Activated naive CD4-positive, alpha-beta T cell (primary cell): ENCODE measurements at places on chromosomes 3 and 15.

DNA sequence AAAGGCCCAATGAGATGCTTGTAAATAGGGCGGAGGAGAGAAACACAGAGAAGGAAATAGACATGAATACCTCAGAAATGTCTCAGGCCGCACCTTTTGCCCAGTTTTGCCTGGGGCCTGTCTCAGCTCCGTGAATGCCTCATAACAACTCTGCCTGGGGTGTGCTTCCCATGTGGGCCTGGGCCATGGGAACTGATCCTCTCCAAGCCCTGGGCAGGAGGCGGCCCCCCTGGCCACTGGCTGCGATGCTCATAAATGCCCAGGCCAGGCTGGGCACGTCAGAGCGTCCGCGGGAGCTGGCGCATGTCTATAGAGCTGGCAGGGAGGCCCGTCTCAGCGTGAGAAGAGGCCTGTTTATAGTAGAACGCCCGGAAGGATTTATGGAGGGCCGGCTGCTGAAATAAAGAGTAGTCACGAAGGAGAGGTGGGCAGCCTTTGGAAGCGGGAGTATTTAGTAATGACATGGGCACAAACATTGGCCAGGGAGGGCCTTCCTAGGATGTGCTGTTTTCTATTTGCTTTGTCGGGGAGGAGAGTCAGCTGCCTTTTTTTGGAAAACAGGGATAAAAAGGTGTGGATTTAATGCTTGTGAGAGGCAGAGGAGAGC lies 85.9 kb upstream of the IGF1R start:
- DNase-seq: no peak

DNA sequence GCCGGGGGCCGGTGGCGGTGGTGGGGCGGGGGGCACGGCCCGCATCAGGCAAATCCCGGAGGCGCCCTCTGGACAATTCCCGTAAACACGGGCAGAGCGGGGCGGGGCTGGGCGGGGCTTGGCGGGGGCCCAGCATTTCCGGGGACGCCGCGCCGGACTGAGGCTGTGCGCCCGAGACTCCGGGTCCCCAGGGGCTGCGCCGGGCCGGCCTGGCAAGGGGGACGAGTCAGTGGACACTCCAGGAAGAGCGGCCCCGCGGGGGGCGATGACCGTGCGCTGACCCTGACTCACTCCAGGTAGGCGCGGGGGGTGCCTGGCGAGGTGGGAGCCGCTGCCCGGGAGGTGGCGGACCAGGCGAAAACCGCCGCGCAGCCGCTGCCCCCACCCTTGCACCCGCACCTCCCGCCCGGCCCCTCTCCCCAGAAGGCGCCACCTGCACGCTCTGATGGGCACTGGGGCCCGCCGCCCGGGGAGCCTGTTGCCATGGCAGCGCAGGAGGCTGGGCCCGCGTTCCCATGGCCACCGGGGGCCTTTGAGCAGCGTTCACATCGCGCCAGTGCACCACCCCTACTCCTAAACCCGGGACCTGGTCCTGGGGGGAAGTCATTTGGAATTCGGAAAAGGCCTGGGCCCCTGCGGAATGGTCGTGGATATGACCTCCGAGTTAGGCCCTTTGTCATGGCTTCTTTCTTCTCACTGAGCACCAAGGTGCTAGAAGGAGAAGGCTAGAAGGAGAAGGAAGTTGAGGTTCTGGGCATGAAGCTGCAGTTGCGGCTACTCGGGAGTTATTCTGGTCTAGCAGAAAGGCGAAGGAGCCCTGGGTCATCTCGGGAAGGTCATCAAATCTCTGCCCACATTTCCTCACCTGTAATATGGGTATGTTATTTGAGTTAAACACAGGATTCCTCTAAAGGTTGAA lies 16.1 kb upstream of the SEMA4B start:
- DNase-seq: peak; percentile 22

DNA sequence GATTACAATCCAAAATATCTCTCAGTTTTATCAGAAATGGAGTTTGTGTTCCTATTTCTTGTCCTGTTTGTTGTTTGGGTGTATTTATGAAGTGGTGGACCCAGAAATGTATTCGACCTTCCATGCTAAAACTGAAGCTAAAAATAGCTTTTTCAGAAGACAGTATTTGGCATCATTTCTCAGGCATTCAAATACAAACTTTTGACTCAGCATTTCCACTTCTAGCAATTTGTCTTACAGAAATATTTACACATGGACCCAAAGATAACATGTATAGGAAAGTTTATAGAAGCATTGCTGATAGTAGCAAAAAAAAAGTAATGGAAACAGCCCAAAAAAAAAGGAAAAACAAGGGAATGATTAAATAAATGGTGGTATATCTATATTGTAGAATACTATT lies 156.3 kb downstream of the HCN4 start:
- DNase-seq: no peak

DNA sequence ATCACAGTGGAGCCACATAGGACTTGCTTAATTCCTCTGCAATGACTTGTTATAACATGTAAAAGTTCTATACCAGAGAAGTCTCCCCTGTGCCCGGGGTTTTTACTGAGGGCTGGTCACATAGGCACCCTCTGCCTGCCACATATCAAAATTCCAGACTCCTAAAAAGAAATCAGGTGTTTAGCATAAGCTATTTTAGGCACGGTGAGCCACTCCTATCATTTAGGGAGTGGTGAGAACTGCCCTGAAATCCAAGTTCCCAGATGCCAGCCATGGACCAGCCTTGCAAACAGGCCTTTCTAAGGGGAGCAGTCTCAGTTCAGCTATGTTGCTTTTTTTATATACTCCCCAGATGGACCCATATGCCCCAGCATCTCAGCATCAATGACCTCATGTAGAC lies 130.3 kb downstream of the THSD4 start:
- no peak for DNase-seq

DNA sequence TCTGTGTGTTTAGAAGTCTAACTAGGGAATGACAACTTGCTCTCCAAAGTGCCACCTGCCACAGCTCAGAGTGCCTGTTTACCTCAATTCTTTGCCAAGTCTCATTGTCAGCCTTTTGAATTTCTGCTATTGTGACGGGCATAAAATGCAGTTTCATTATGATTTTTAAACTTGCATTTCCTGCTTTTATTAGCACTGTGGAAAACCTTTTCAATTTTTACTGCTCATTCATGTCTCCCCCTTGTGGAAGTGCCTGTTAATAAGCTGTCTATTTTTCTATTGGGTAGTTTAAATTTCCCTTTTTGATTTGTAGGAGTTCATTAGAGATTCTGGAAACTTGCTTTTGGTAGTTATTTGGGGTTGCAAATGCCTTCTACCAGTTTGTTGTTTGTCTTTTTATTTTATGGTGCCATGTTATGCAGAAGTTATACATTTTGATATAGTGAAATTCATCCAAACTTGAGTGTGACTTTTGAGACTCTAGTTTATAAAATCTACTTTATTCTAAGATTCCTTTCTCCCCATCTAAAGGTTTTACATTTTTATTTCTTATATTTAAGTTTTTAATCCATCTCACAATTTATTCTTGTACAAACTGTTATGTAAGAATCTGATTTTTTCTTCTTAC lies 53.9 kb upstream of the FRMD4B start:
- DNase-seq: no peak

DNA sequence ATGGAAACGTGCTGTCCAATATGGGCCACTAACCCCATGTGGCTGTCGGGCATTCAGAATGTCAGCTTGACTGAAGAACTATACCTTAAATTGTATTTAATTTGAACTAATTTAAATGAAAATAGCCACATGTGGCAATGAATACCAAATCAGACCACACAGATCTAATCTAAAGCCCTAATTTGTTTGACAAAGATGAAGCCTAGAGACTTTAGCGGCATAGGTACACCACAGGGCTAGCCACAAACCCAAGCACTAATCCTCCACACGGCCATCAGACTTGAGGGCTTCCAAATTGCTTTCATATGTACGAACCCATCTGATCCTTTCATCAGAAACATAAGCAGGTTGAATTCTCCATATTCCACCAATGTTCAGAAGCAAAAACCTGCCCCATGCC lies 81.4 kb downstream of the SHQ1 start:
- DNase-seq: no peak

DNA sequence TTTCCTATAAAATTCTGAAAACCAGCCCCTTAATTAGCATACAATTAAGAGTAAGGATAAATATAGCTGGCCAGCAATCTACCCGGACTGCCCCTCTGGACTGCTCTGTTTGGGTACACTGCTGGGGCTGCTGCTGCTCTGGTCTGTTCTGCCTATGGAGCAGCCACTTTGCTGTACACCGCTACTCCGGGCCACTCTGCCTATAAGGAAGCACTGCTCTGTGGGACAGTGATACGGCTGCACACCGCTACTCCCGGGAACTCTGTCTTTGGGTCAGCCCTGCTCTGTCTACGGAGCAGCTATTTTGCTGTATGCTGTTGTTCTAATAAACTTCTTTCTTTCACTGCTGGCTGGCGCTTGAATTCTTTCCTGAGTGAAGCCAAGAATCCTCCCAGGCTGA lies 316.5 kb upstream of the PLSCR5 start:
- DNase-seq: no peak

DNA sequence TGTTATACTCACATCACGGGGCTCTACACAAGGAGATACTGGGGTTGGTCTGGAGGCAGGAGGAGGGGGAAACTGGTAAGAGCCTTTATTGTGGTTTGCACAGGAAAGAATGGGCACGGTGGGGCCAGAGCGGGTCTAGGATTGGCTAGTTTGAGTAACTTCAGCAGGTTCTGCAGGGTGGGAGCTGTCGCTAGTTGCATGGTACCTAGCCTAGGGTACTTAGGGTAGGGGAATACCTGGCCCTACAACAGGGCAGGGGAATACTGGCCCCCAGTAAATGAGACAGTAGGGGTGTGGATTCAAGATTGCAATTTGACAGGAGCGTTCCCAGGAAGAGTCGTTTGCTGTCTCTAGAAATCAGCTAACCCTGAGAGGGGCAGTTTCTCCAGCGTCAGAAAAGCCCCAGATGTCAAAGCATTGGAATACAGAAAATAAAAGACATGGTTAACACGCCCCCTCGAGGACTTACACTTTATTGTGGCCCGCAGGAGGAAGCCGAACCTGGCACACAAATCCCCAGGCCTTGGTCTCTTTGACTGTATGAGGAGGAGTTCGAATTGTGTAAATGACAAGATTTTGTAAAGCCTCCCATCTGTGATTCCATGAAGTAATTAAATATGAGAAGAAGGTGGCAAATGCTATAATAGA lies 32.0 kb downstream of the ST8SIA2 start:
- DNase-seq: no peak

DNA sequence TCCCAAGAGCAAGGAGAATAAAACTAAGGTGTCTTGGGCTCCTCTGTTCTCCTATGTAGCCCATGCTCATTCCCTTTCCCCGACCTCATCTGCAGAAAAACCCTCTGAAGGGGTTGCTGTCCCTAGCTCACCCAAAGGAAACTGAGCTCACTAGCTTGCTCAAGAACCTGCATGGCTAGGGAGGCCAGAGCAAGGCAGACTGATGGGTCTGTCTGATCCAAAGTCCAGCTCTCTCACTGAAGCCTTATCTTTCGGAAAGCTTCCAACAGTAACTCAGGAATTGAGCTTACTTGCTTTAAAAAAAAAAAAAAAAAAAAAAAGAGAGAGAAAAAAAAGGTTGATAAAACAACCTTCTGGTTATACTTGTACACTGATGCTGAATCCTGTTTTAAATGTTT lies 141.4 kb upstream of the TOPAZ1 start:
- DNase-seq: no peak

- DNase-seq: no peak
Measured at GRCh38 chr3:163490119-163490518, 1588.2 kb downstream of the SI start.

GRCh38 chr3:40962721-40963120 lies 236.6 kb upstream of the CTNNB1 start:
- no peak for DNase-seq

DNA sequence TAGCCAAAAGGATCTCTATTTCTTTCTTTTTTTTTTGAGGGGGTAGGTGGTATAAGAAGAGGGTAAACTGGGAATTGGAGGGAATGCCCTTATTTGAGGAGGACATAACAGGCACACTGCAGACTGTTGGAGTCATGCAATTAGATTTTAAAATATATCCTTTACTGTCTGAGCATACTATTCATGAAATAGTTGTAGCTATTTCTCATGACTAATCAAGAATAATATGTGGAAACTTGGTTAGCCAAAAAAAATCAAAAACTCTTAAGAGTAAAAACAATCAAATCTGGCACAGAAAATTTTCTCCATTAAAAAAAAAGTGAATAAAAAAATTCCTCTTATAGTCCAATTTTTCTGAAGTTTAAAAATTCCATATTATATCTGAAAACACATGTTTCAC lies 174.9 kb downstream of the SCAPER start:
- no peak for DNase-seq

DNA sequence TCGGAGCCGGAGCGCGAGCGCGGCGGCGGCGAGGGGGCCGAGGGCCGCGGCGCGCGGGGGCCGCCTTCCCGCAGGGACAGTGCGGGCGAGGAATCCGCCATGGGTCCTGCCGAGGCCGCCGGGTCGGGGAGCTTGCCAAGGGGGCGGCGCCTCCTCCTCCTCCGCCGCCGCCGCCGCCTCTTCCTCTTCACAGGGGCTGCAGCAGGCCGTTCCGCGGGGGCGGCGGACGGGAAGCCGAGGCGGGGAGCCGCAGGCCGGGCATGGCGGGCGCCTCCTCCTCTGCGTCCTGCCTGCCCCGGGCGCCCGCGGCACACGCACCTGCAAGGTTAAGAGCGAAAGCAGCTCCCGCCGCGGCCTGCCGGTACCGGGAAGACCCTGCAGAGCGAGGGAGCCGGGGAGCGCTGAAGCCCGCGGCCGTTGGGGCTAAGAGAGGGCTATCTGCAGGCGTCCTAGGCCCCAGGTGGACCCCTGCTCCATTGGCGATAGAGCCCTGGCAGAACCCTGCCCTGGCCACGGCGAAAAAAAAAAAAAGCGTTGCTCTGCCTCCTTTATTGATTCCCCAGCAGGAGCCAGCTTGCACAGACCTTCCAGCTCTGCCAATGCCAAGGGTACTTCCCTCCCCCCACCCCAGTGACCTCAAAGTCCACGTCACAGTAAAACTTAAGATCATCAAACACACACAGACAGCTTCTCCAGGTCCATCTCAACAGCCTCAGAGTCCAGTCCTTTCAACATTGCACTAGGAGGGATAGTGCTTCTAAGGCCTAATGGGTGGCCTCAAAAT lies at the start of gene LYSMD2:
Gene LYSMD2 (minus strand): TSS at position 134 of the 784 bp plus-strand sequence. CDS start 33 bp downstream, at position 101.
- peak; percentile 58 for DNase-seq

DNA sequence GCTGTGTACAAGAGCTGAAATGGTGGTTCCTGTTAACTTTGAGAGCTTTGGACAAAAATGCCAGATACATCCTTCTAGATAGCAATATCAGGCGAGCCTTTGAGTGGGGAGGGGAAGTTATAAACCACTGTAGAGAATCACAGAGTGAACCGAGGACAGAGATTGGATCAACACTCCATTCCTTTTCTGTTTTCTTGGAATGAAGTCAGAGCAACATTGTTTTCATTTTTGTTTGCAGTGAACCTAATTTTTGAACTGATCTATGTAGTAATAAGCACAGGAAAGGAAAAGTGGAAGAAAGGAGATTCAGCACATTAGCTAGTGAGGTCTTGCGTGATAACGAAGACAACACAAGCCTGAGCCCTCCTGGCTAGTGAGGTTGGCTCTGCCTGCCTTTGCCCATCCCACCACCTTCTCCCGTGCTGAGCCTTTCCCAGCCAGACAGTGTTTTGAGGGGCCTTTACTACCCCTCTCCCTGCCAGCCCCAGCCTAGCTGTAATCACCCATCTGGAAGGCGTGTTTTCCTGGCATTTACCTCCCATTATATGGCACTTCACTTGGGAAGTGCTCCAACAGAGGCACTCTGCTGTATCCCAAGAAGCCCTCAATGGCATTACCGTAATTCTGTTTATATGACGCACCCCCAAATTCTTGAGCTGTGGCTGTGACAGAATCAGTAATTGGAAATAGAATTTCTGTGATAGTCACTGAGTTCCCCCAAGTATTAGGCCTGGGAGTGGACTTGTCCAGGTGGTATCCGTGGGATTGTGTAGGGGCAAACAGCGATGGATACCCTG lies 129.8 kb downstream of the CACNA1D start:
- no peak for DNase-seq

- no peak for DNase-seq
Measured at GRCh38 chr3:118817748-118818165, 216.9 kb downstream of the IGSF11 start.
